ENCODE measurements at places on chromosomes 2 and 18.

DNA sequence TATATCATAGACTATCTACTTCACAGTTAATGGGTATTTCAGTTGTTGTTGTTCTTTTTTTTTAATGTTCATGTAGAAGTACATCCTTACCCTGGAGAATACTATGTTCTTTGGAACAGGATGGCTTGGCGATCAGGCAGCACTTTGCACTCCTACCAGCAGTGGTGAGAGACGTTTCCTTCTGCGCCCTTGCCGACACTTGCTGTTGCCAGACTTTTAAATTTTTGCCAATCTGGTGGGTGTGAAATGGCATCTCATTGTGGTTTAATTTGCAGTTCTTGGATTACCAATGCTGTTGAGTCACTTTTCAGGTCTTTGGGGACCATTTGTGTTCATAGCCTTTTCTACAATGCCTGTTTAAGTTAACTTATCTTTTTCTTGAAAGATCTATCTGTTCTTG is 197.3 kb downstream of the SH3RF3 start:
- DNase-seq, result no peak

GRCh38 chr2:133484106-133484505 is 84.2 kb downstream of the NCKAP5 start:
- no peak for DNase-seq

- DNase-seq, result no peak
Observed at GRCh38 chr2:240595381-240596079, 9.0 kb downstream of the CAPN10 start.

GRCh38 chr2:226059961-226060627 is 660.6 kb downstream of the NYAP2 start:
- no peak for DNase-seq

DNA sequence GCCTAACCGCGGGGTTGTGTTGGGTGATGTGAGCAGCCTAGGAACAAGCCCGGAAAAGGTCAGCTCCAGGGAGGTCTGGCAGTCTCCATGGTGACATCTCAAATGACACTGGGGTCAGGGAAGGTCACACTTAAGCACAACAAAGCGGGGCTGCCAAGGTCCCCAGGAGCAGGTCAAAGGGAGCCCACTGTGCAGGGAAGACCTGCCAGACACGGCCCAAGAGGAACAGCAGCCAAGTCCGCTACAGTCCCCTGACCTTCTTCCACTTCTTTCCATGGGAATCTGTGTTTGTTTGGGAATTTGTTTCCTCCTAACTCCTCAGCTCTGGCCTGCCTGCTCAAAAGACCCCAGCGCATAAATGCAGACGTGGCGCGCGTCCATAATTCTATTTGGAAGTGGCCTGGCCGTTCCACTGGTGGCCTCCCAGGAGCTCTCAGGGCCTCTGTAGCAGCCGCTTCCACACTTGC is 232.1 kb upstream of the COPS8 start:
- DNase-seq, result no peak

GRCh38 chr2:11598228-11598731 is 64.4 kb downstream of the GREB1 start:
- DNase-seq, result no peak

DNA sequence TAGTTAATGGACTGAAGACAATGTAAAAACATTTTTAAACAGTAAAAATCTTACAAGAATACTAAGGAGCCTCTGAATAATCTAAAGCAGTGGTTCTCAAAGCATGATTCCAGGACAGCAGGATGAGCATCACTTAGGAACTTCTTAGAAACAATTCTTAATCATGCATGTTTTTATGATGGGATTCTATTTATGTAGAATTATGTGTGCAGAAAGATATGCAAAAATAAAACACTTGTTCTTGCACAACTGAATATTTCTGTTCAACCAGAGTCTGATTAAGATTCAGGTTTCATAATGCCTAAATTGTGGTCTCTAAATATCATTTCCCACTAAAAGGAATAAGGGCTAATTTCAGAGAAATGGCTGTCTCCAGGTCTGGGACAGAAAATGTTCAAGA is 69.2 kb upstream of the MTIF2 start:
- DNase-seq, result no peak

DNA sequence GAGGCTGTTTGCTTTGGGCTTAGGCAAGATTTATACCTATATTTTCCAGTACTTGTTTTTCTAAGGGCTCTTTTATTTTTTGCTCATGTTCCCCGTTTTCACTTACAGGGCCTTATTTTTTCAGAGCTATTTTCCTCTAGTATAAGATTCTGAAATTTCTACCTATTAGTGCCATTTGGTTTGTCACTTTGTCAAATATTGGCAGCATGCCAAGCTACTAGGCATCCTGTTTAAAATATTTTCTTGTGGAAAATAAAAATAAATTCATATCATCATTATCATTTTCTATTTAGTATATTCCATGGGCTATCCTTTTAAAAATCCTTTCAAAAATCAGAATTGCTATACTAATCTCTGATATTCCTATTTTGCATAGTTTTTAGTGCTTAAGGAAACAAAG is 64.8 kb upstream of the CHST9 start:
- DNase-seq, result no peak

DNA sequence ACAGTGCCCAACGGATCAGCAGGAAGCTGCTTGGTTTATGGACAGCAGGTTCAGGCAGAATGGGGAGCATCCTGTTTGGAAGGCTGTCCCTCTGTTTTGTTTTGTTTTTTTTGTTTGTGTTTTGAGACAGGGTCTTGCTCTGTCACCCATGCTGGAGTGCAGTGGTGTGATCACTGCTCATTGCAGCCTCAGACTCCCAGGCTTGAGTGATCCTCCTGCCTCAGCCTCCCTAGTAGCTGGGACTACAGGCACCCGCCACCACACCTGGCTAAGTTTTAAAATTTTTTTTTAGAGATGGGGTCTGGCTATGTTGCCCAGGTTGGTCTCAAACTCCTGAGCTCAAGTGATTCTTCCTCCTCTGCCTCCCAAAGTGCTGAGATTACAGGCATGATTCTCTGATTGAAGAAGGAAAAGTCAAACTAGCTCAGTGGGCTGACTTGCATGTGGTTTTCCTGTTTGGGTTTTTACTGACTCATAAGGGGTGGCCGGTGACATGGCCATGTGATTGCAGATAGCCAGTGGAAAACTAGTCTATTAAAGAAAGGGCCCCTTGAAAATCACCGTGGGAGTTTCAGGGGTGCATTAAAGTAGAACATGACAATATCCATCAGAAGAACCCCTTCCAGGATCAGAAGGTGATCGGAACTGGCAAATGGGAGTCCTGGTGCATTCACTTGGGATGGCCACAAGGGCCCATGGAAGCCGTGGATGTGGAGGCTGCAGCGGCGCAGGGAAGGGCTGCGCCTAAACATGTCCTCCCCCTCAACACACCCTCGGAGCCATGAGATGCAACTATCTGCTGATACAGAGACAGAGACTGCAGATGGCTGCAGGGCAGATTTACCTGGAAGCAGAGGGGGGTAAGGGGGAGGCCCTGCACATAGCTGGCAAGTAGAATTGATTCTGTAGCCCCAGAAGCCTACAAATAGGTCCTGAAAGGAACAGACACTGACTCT is 26.5 kb downstream of the AQP12B start:
- DNase-seq, result no peak

GRCh38 chr2:14927021-14927564 is 294.6 kb downstream of the LRATD1 start:
- DNase-seq, result no peak

DNA sequence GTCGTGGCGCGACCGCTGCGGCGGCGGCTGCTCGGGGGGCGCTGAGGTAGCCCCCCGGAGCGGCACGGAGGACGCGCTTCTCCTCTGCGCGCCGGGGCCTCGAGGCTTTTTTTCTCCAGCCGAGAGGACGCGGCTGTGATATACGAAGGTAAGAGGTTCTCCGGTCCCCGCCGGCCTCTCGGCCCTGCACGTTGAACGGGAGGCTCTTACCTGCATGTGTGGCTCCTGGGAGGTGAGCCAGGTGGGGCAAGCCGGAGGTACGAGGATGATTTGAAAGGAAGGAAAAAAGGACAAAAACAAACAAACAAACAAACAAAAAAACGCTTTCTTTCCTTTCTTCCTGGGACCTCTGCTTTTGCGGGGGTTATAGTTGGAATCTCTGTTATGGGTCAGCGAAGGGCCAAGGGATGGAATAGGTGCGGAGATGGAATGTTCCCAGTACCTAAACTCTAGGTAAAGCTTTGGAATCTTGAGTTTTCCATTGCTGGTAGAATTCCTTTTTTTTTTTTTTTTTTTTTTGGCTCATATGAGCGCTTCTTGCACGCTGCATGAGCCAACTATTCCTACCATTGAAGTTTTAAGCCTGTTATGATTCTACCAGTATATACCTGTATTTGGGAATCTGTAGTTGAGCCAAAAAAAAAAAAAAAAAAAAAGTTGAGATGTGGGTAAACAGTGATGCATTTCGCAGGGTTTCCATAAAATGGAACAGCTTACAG is 674 bp downstream of the PTPN4 start:
- DNase-seq, result no peak

- DNase-seq, result no peak
Observed at GRCh38 chr2:11907190-11907589, 160.8 kb downstream of the LPIN1 start.

- no peak for DNase-seq
Observed at GRCh38 chr18:44156126-44156525, 524.6 kb upstream of the SETBP1 start.

GRCh38 chr2:239393388-239393940 is 7.4 kb downstream of the HDAC4 start:
- no peak for DNase-seq

DNA sequence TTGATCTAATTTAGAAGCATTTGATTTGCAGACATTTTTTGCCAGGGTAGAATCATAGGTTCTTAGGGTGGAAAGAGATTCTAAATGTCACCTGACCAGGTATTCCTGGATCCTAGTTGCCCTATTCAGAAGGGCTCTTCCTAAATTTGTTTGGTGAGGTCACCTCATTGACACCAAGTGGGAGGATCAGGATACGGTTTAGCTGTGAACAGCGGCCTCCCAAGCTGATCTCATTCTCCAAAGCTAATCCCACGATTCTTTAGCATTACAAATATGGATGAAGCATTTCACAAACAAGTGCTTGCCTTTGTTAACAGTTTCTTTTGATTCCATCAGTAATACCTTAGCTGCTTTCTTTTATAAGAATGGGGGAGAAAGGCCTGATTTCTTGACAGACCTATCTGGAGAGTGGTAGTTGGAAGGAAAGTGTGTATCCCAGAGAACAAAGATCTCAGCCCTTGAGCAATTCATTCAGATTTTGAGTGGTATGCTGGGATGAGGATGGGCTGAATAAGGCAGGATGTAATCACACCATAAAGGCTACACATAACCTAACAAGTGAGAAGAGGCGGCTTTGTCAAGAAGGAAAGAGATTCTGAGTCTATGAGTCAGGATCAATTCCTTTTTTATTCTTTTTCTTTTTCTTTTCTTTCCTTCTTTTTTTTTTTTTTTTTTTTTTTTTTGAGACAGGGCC is 16.6 kb downstream of the KCTD1 start:
- DNase-seq, result no peak

- no peak for DNase-seq
Observed at GRCh38 chr2:16750175-16750924, 84.7 kb upstream of the CYRIA start.

GRCh38 chr2:70388128-70388527 is 86.3 kb upstream of the FAM136A start:
- DNase-seq, result no peak

DNA sequence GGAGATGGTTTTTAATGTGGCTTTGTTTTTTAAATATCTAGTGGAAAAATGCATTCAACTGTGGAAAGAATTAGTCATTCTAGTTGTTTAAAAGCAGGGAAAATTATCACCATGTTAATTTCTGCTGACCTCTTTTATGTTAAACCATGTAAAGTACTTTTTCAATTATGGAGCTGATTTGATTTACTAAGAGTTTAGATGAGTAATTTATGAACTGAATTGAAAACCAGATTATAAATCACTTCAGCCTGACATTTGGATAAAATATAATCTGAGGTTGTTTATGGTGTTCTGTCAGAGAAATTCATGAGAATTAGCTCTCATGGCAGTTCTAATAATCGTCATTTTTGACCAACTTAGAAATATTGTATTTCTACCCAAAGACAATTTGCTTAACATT is 11.6 kb downstream of the ITGA4 start:
- DNase-seq, result no peak

- DNase-seq, result no peak
Observed at GRCh38 chr2:31728406-31729064, 147.8 kb upstream of the SRD5A2 start.

- no peak for DNase-seq
Observed at GRCh38 chr18:78090584-78090983, 840.9 kb downstream of the GALR1 start.

GRCh38 chr2:153584244-153584643 is 105.7 kb upstream of the RPRM start:
- DNase-seq, result no peak

GRCh38 chr2:33380719-33381118 is 95.7 kb upstream of the RASGRP3 start:
- no peak for DNase-seq

GRCh38 chr2:4381049-4381448 is 677.7 kb downstream of the DCDC2C start:
- DNase-seq, result no peak
